ENCODE measurements at places on chromosomes 7 and 10. TPM values are rescaled to one million over a fixed set of nuclear protein-coding genes. Genes with fewer than 3 reads are reported as not detected.

- DNase-seq = no peak
Measured at GRCh38 chr7:87609916-87610315, 9.2 kb upstream of the ABCB1 start.

DNA sequence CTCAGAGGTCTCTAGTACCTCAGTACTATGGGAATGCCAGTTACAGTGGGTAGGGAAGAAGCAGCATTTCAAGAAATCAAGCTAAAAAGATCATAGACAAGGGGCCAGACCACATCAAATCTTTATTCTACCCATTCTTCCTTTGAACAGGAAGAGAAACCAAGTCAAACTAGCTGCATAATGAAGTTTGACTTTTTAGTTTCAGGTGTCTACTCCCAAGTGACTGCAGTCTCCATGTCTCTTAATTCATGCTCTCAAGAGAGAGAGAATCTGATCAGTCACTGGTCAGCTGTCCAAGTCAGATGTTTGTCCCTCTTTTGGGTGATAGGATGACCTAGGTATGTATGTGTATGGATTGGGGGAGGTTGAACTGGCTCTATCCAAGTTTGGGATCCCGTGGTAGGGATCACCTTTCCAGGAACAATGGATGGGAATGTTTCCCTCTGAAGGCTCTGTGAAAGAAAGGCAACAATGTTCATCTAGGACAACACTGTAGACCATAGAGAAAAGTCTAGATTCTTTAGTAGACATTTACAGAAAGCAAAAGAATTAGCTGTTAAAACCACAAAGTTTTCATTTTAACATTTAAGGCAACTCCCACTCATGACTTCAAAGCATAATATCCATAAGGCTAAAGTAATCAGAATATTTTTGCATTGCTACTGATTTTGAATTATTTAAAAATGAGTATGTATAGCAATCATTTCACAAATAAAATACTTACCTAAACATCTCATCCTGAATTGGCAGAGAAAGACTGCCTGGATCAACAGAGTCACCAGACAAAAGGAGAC, 30.1 kb upstream of the PRTFDC1 start:
- DNase-seq = no peak

DNA sequence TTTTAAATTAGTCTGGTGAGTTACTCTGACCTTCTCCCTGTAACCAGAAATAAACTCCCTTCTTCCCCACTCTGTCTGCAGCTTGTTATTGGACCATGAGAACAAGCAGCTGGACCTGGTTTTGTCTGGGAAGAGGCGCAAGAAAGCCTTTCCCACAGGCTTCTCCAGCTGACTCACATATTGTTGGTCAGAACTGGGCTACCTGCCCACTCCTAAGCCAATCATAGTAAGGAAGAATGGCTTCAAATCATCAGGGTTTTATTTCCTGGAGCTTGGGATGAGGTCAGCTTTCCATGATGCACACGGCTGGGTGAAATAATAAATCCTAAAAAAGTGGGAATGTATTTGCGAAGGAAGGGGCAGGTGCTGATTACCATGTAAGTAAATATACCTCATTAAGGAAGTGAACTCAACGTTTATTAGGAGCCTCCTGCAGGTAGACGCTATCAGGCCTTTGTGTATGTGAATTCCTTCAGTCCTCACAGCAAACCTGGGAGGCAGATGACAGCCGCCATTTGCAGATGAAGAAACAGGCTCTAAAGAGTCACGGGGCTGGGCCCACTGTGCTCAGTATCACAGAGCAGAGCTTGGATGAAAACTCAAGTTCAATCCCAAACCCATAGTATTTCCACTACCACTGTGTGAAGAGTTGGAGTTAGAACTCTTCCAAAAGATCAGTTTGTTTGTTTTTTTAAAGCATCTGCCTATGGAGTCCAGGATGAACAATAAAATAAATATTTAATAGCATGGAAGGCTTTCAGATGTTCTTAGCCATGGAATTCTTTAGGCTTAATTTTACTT, 32.8 kb downstream of the IL15RA start:
- peak; percentile 71 for DNase-seq

GRCh38 chr10:4240608-4241197, 455.7 kb upstream of the KLF6 start:
- DNase-seq = no peak

- DNase-seq = no peak
Measured at GRCh38 chr7:133528796-133529195, 275.9 kb downstream of the EXOC4 start.

C10orf67 gene
- polyA plus RNA-seq = 1.9 TPM

SSC4D gene
- 3.7 TPM for polyA plus RNA-seq

FGL2 gene
- 53.3 TPM for polyA plus RNA-seq

Measured in left renal pelvis (tissue), 4 donors.